Fibroblast of skin of left quadriceps (primary cell): ENCODE measurements at places on chromosomes 5 and 9.

- DNase-seq: no peak
Observed at GRCh38 chr5:172777881-172778814, 7.2 kb upstream of the DUSP1 start.

GRCh38 chr9:6247266-6247665 lies 31.7 kb downstream of the IL33 start:
- DNase-seq: no peak

- DNase-seq: no peak
Observed at GRCh38 chr5:1685066-1685465, 114.6 kb downstream of the MRPL36 start.

DNA sequence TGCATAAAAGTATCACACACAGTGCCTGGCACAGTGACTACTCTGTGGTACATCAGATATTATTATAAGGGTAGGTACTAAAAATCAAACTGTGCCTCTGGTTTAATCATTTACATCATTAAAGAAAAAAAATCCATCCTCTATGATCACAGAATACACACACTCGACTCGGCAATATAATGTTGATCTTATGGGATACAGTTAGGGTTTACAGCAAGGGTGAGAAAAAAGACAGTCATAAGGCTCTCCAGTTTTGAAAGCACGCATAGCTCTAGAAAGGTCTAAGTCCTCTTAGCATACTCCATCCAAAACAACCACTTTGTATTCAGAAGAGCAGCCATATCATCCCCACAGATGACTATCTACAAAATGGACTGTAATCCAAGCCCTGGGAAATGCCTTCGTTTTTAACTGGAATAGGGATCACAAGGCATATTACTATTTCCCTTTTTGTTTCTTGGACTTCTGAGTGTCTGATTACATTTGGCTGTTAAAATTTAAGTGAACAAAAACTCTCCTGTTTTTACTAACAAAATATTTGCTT lies 26.6 kb downstream of the TRPM3 start:
- DNase-seq: no peak

GRCh38 chr9:136613824-136614371 lies 48.8 kb upstream of the EGFL7 start:
- no peak for DNase-seq

DNA sequence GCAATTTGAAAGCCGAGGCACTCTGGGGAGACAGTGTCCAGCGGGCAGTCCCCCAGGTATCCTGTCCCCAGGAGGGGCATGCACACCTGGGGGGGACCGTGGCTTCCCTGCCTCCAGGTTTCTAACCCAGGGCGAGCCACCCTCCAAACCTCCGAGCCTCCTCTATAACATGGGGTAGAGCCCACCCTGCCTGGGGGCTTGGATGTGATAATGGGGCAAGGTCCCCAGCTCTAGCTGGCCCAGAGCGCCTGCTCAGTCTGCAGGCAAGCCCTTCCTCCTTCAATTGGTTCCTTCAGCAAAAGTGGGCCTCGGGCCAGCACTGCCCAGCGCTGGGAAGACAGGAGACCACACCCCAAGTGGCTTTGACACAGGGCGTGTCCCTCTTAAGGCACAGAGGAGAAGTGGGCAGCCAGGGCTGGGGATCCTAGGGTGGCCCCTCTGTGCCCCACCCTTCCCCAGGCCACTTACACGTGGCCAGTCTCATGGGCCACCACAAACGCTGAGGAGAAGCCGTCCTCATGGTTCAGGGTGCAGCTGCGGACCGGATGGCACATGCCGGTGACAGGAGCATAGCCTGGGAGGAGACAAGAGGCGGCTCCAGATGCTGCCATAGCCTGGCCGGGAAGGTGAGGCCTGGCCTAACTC lies 94.3 kb downstream of the ZNF354C start:
- no peak for DNase-seq

DNA sequence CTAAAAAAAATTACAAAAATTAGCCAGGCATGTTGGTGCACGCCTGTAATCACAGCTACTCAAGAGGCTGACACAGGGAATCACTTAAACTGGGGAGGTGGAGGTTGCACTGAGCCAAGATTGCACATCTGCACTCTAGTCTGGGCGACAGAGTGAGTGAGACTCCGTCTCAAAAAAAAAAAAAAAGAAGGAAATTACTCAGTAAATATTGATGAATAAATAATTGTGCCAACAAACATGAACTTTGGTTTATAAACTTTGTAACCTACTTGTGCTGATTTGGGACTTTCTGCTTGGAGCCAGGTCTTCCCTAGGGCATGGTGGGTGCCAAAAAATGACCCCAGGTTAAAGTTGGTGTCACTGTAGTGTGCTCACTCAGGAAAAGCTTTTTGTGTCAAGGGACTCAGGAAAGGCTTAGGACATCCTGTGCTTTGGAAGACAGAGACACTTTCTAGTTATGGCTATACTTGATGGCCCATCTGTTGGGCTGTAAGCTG lies 19.0 kb downstream of the ABLIM3 start:
- DNase-seq: no peak

DNA sequence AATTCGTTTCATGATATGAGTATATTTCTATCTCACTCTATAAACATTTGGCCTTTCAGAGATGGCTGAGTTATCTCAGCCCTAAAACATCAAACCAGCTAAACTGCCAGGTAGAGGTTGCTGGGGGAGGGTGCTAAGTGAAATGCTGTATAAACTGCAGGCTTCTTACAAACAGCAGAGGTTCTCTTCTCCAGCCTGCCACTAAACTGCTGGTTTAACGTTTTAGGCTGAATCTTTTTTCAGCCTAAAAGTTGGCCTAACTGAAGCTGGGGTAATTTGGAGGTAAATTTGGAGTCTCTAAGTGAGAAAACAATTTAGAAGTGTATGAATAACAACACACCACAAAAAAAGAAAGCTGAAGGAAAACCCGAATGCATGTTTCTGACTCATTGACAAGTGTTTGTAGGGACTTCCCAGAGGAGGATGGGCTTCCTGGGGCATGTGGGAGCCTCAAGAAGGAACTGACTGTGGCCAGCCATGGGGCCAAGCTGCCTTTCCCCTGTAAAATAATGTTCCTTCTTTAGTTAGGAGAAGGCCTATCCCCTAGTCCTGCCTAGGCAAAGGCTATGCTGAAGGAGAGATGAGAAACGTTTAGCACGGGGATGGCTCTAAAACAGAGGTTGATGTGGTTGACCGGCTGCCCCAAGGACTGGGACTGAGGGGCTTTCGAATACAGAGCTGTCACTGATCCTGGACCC lies 44.3 kb downstream of the SLC28A3 start:
- no peak for DNase-seq

- no peak for DNase-seq
Observed at GRCh38 chr9:27059907-27060306, 49.1 kb upstream of the TEK start.

GRCh38 chr5:74432216-74432615 lies 208.3 kb downstream of the ENC1 start:
- DNase-seq: no peak

GRCh38 chr5:31481531-31482165 lies 50.2 kb downstream of the DROSHA start:
- no peak for DNase-seq

DNA sequence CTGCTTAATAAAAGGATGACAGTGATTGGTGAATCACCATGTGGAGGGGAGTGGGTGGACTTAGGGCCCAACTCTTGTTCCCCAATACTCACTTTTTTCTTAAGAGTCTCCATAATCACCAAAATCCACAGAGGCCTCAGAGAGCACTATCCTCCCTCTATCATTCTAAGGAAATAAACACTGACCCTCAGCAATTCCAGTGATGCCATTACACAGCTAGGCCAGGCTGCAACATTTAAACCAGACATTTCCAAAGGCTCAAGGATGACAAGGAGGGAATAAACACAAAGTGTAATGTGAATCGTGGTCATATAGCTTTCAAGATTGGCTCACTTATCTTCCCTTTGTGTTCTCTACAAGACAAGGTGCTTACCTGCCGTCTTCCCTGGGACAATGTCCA lies 2.4 kb upstream of the ARSI start:
- DNase-seq: no peak

GRCh38 chr9:93676310-93677047 lies 100.1 kb downstream of the PHF2 start:
- no peak for DNase-seq

DNA sequence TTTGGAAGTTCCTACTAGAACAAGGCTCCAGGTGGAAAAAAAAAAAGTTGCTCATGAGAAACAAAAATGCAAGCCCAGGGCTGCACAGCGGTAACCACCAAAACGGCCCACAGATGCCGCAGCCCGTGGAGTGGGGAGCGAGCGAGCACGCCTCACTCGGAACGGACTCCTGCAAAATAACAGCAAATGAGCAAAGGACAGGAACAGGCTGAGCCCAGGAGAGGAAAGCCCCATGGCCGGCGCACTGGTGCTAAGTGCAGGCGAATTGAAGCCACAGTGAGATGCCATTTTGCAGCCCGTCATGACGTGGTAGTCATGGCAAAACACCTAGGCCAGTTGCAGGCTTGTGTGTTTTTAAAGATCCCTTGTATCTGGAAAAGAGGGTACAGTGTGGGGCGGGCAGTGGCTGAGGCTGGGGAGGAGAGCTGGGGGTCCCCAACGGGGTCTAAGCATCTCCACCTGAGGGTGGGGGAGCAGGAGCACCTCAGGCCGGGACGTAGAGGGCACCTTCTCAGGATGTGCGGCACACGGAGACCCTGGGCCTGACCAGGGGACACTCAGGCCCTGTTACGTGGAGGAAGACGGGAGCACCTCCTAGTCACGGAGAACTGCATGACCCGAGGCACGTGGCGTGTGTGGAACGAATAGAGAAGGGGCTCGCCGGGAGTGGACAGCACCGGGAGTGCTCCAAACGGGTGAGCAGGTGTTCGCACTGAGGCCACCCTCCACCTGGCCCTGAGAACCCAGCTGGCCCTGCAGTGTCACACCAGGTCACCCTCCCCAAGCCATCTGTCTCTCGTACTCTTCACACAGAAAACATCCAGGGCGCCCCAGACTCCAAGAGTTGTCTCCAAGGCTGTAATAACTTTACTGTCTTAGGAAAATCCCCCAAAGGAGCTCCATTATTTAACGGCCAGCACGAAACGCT lies 10.7 kb downstream of the GRM6 start:
- no peak for DNase-seq

GRCh38 chr5:96880444-96881164 lies 4.3 kb downstream of the ERAP2 start:
- no peak for DNase-seq

DNA sequence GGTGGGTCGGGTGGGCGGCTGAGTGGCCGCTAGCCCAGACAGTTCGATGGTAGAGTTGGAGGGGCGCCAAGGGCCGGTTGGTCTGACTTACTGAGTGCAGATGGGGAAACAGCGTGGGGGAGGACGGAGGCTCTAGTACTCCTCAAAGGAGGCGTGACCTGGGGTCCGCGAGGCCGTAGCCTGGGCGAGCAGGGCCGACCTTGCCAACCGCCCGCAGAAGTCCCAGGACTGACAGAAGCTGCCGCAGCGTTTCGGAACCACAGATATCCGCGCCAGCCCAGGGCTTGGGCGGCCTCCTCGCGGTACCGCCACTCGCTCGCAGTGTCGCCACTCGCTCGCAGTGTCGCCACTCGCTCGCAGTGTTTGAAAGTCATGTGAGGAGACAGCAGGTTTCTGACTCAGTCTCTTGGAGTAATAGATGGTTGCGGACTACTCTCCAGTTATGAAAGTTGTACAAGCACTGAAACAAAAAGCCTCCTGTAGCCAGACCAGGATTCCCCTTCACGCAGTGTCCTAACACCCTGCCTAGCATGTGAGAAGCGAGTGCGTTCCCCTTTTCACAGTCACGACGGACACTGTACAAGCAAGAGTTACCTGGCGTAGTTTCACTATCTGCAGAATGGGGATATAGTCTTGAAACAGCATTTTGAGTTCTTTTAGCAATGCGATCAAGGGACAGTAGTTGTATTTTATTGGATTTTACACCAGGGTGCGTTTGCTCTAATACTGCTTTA lies 674 bp downstream of the TMEM38B start:
- DNase-seq: no peak

- no peak for DNase-seq
Observed at GRCh38 chr5:72394688-72395087, 74.5 kb downstream of the PTCD2 start.

DNA sequence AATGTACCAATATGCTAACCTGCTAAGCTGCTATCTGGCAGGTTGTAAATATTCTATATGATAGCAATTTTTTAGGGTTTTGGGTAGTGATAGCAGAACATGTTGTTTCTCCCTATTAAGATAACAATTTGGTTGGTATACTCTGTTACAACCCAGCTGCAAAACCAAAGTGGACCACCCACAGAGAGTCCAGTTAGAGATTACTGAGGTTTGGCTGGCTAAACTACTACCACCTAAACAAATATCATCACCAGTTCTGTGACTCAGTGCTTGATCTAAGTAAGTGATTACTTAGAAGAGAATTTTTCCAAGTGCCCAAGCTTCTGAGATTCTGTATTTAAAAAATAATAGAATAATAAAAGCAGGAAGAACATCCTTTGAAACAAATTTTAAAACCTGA lies 72.3 kb downstream of the XRCC4 start:
- no peak for DNase-seq

DNA sequence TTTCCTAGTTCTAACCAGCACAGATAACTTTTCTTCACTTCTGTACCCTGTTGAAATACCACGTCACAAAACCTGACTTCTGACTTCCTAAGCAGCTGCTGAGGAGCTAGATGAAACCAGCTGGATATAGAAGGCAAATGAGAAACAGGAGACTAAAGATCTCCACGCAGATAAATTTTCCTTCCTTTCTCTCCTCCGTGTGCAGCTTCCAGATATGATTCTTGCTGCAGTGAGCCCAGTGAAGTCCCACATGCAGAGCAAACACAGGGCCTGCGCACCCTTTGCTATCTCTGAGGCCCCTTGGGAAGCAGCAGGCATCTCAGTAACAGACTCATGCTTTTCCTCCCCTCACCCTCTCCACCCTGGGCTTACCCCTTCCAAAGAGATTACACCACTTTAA lies 1638.3 kb downstream of the MAT2B start:
- DNase-seq: no peak

DNA sequence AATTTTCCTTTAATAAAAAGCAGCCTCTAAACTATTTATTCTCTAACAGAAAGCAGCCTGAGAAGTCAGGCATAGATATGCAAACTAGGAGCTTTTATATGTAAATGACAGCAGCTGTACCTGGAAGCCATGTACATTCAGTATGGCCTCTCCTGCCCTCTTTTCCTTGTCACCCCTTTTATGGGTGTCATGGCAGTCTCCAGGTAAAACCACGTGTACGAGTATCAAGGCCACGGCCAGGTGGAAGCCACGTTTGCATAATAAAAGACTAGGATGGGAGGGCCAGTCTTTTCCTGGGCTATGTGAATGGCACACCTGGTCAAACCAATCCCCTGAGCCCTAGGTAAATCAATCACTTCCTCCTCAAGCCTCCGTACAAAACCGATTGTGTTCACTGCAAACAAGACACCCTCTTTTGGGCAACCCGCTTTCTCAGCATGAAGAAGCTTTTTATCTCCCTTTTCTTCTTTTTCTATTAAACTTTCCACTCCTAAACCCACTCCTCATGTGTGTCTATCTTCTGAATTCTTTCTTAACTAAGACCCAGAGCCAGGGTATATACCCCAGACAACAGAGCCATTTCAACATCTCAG lies 419.5 kb upstream of the CTNND2 start:
- DNase-seq: no peak

- no peak for DNase-seq
Observed at GRCh38 chr5:89733772-89734171, 675.8 kb downstream of the CETN3 start.
